SJCRH30 (cell line): ENCODE measurements at places on chromosomes 2 and 18. TPM values are rescaled to one million over a fixed set of nuclear protein-coding genes. Genes with fewer than 3 reads are reported as not detected.
A peak's percentile ranks its signal among the peaks of the same experiment; 100 is the strongest.

The OSR1 gene
- 1.5 and 1.8 TPM in 2 replicates for total RNA-seq

The ANTXR1 gene
- total RNA-seq = 60.9 and 67.4 TPM in 2 replicates

The TMEFF2 gene
- 5.0 and 7.0 TPM in 2 replicates for total RNA-seq

The TMEM200C gene
- not detected in 2 replicates for total RNA-seq

The COBLL1 gene
- 12.5 and 16.2 TPM in 2 replicates for total RNA-seq

The POTEE gene
- total RNA-seq = 0.99 and 1.0 TPM in 2 replicates

The KCNE4 gene
- 0.02 TPM in 1 of 2 replicates, not detected in the other for total RNA-seq

The MOGAT1 gene
- total RNA-seq = not detected in 2 replicates

The DNPEP gene
- 29.5 and 33.1 TPM in 2 replicates for total RNA-seq

GRCh38 chr2:173578404-173579107 lies 223.9 kb downstream of the CDCA7 start:
- no peak for DNase-seq

- DNase-seq = no peak
Measured at GRCh38 chr2:120388222-120389035, 42.5 kb downstream of the INHBB start.

- DNase-seq = no peak
Measured at GRCh38 chr2:98464772-98465310, 20.2 kb downstream of the INPP4A start.

DNA sequence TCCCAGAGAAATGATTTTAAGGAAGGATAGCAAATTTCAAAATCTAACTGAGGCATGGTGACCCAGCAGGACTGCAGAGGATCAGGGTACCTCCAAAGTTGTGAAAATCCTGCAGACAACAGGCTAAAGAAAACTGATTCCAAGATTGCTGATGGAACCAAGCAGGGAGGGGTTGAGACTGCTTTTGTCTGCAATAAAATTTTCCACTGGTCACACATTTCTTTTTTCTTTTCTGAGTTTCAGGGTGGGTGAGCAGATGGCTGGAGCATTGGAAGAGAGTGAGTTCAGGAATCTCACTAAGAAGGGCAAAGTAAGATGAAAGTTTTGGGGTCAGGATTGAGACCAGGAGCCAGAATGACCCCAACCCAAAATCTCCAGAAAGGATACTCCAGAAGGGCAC lies 321.0 kb downstream of the TNS1 start:
- DNase-seq = no peak

DNA sequence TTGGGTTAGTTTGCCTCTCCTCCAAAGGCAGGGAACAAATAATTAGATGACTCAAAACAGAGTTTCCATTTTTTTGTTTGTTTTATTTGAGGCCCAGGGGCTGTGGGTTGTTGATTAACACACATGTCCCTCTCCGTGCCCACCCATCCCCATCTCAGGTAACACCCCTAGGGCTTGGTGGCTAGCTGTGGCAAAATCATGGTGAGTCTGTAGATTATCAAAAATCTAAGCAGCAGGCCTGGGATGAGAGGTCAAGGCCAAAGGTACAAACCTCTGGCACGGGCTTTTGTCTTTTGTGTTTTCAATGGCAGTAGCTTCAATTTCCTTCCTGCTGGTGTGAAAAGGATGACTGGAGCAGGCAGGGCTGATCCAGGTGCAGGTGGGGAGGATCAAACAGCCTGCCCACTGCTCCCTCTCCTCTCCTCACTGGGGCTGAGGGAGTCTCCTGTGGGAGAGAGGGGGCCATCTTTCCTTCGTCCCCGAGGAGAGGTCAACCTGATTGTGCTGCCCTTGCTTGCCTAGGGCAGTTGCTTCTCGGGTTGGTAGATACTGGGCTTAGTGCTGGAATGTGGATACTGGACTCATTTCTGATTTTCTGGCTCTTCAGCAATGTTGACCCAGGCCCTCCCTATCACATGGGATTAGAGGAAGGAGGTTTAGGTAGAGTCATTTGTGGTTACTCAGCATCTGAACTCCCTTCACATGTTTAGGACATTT lies 31.9 kb upstream of the EML4 start:
- no peak for DNase-seq

- DNase-seq = no peak
Measured at GRCh38 chr2:112317303-112318158, 42.1 kb downstream of the ZC3H6 start.

GRCh38 chr2:20224716-20225293 lies at the start of gene SDC1:
Gene SDC1 (minus strand): TSS chr2:20225130. CDS start chr2:20224867, 263 bp downstream.
- no peak for DNase-seq

- DNase-seq = no peak
Measured at GRCh38 chr2:54535599-54536195, 79.6 kb downstream of the SPTBN1 start.

- DNase-seq = no peak
Measured at GRCh38 chr2:82730811-82731210, 1728.3 kb downstream of the SUCLG1 start.

DNA sequence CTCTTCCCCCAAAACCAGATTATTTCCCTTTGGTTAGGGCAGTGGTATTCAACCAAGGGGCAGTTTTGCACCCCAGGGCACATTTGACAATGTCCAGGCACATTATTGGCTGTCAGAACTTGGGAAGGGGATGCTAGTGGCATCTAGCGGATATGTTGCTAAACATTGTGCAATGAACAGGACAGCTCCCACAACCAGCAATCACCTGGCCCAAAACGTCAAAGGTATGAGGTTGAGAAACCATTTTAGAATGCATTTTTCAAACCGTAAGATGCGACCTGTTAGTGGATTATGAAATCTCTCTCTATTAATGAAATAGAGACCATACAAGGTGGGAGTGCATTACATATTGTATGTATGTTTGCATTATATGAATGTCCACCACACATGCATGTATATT lies 54.2 kb downstream of the CD8B2 start:
- DNase-seq = no peak

GRCh38 chr2:16506366-16506765 lies 159.3 kb downstream of the CYRIA start:
- DNase-seq = peak; percentile 69

GRCh38 chr2:11129598-11130449 lies 25.4 kb upstream of the SLC66A3 start:
- no peak for DNase-seq

DNA sequence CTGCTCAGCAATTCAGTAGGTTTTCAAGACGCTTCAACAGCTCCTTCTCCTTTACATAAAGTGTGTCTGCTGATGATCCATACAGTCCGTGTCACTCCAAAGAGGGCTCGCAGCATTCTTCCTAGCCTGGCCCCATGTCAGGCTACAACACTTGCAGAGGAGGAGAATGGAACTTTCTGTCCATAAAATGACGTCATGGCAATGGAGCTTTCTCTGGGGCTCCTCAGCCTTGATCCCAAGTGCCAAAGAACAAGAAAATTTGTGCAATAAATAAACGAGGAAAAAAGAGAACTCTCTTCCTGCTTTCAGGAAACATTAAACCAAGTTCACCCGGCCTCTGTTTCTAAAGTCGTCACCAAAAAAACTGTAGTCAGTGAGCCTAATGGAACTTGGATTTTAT lies 199.5 kb upstream of the MEIS1 start:
- no peak for DNase-seq

GRCh38 chr2:142993771-142994170 lies 116.3 kb downstream of the KYNU start:
- DNase-seq = no peak
